ENCODE measurements at places on chromosomes 13 and 19.

DNA sequence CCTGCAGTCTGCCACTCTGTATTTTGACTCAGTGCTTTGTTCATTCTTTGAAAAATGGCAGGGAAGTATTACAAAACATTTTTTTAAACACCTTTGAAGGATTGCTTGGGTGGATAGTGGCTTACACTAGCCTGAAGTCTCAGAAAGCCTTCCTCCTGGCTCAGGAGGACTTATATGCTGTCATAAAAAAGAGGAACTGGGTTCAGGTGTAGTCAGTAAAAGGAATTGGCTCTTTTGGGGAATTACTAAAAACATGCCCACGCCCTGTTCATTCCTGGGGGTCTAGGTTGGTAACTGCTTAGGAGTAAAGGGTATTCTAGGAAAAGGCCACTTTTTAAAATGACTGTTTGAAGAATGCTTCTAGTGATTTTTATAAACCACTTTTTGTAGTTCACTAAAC is 186.9 kb downstream of the SHISA2 start:
- DNase-seq, result no peak

GRCh38 chr19:8569066-8569771 is 8.0 kb downstream of the MYO1F start:
- DNase-seq, result peak; percentile 83

GRCh38 chr13:75480671-75481175 is 1.2 kb downstream of the TBC1D4 start:
- peak; percentile 43 for DNase-seq

DNA sequence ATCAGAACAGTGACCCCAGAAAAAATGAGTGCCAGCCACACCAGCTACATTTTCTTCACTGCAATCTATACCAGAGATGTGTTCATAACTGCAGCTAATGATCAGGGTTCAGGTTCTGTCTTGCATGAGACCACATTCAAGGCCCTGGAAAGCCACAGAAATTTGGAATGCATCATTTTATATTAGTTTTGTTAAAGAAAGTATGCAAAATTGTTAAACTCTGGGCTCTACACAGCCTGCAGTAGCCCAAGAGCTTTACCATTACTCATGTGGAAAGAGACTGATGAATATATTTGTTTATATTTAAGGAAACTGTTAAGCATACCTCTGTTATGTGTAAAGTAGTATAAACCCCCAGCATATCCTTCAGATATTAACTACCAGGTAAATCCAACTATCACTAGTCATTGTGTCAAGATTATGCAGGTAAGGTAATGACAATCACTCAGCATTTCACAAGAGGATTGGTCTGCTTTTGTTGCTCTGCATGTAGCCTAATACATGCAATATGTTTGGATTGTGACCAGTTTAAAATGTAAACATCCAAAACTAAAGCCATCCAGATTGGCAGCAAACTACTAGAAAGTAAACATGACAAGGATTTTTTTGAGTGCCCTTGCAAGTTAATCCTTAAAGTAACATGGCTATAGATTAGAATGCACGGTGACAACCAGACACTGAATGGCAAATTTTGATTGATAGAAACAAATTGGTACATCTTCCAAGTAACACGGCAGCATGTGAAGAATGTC is 429.1 kb upstream of the ARGLU1 start:
- no peak for DNase-seq

- no peak for DNase-seq
Observed at GRCh38 chr13:97438856-97439595, 5.1 kb downstream of the RAP2A start.

GRCh38 chr19:48997972-48998371 is 4.3 kb downstream of the RUVBL2 start:
- peak; percentile 52 for DNase-seq

DNA sequence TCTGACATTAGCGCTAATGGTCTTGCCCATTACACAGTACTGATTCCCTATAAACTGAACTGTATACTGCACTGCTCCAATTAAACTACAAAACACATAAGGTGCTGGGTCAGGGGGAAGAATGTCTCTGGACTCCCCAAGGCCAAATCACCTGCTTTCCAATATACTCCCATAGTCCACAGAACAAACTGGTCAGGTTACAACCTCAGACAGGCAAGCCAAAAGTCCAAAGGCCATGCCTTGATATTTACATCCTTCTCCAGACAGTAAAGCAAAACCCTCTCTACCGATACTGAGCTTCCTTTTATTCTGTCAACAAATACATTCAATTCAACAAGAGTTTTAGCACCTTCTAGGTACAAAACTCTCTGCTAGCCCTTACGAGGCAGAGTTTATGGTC is 8.9 kb downstream of the ZNF541 start:
- DNase-seq, result no peak

DNA sequence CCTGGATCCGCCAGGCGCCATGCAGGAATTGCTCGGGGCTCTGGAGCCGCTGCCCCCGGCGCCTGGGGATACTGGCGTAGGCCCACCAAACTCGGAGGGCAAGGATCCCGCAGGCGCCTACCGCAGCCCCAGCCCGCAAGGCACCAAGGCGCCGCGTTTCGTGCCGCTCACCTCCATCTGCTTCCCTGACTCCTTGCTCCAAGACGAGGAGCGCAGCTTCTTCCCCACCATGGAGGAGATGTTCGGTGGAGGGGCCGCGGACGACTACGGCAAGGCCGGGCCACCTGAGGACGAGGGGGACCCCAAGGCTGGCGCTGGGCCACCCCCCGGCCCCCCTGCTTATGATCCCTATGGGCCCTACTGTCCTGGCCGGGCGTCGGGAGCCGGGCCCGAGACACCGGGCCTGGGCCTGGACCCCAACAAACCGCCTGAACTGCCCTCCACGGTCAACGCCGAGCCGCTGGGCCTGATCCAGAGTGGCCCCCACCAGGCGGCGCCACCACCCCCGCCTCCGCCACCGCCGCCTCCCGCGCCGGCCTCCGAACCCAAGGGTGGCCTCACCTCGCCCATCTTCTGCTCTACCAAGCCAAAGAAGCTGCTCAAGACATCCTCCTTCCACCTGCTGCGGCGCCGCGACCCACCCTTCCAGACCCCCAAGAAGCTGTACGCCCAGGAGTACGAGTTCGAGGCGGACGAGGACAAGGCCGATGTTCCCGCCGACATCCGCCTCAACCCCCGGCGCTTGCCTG is 6.1 kb downstream of the PRR12 start:
- DNase-seq, result no peak

- DNase-seq, result no peak
Observed at GRCh38 chr19:39065928-39066327, 18.2 kb upstream of the ACP7 start.

- no peak for DNase-seq
Observed at GRCh38 chr13:99528547-99528946, 27.3 kb downstream of the TM9SF2 start.

- no peak for DNase-seq
Observed at GRCh38 chr19:49186108-49186507, 28.5 kb downstream of the TRPM4 start.

DNA sequence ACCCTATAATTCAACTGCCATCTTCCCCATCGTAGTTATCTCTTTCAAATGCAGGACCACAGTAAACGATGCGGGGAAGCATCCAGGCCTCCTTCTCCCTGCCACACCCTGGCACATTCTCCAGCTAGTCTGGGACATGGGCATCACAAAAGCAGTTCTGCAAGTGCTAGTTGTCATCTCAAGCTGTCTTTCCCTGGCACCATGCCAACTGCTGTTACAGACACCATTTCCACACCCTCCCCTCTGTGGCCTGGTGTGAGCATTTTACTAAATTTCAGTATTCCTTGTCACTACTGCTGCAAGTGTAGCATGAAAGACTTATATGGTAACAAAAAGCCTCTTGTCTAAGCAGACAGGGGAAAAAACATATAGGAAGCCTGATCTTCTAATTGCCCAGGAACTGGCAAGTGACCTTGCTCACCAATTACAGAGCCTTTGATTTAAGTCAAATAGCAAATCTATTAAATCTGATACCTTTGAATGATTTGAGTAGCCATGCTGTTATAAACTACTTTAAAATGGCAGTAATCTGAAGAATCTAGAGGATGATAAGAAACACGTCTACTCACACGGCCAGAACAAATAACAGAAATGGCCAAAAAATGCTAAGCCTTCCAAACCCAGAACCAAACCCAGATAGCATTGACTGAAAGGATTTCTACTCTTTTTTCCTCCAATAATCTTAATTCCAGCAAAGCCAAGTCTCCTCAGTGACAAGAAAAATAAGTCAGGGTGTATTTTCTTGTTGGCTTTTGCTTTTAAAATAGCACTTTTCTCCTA is 179.0 kb downstream of the NUFIP1 start:
- DNase-seq, result no peak

DNA sequence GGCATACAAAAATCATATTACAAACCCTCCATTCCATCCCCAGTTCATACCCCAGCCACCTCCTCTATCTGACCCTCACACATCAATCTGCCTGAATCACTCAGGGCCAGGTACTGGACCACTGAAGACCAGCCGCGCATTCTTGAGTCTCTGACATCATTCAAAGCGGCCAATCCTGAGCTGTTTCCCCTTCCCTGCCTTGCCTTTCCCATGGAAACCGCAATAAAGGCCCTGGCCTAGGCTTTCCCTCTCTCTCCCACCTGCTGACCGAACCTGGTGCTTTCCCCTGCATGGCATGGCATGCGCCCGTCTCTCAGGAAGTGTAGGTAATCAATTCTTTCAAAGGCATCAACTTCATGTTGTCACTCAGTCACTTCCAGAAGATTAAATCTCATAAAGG is 17.7 kb upstream of the HIF3A start:
- DNase-seq, result no peak

DNA sequence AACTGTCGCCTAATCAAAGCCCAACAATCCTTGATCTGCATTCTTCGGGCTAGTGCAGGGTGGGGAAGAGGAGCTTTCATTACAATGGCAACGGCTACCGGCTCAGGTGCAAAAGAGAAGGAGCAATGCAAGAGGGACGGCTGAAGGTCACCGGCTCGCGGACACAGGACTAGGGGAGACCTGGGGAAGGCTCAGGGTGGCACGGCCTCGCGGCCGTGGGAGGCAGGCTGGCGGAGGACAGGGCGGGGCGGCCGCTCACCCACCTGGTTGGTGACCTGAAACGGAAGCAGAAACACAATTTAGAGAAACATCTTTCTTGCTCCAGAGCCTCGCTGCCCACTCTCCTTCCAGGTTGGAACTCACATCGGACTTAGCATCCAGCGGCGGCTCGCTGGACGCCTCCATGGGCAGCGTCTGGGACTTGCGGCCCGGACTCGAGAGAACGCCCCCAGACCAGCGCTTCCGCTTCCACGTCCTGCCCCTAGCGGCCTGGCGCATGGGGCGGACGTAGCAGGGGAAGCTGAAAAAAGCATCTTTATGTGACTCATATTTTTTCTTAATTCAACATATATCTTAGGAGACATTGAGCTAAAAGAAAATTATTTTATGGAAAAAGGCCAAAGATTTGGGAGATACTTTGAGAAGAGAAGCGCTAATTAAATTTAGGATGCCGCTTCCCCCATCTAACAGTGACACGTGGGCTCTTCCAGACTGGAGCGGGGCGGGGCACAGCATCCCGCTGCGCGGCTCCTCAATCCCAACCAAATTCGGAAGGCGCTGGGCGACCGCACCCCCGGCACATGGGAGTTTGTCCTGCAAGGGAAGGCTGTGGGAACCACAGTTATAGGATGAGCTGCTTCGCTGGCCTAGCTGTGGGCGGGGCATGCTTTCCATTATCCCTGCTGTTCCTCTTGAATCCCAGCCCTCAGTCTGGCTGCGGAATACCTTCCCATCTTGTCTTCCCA is at the start of gene COMMD6:
Gene COMMD6, minus strand, starts transcription at position 441 of the 965 bp plus-strand sequence. Its CDS starts 36 bp downstream, at position 405.
- DNase-seq, result peak; percentile 83

DNA sequence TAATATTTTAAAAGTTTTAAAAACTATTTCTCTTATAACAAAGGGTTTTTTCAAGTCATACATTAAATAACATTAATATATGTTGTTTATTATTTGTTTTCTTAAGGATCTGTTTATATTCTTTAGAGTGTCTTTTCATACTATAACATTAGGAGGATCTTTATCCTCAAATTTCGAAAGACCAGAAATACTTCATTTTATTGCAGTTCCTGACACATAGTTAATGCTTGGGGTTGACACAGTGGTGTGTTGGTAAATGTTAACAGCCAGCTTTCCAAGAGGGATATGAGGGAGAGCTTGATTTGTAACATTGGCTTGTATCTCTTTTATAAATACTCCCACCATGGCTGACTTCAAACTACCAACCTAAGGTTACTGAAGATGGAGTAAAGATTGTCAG is 126.6 kb upstream of the KLF5 start:
- DNase-seq, result no peak

DNA sequence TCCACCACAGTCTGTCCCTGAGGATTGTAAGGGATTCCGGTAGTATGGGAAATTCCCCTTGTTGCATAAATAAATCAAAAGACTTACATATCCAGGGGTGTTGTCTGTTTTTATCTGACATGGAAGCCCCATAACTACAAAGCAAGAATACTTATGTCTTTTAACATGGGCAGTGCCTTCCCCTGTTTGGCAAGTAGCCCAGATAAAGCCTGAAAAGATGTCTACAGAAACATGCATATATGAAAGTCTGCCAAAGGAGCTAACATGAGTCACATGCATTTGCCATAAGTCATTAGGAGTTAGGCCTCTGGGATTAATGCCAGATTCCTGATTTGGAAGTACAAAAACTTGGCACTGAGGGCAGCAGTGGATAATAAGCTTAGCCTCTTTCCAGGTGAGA is 62.1 kb downstream of the ZNF737 start:
- DNase-seq, result no peak

DNA sequence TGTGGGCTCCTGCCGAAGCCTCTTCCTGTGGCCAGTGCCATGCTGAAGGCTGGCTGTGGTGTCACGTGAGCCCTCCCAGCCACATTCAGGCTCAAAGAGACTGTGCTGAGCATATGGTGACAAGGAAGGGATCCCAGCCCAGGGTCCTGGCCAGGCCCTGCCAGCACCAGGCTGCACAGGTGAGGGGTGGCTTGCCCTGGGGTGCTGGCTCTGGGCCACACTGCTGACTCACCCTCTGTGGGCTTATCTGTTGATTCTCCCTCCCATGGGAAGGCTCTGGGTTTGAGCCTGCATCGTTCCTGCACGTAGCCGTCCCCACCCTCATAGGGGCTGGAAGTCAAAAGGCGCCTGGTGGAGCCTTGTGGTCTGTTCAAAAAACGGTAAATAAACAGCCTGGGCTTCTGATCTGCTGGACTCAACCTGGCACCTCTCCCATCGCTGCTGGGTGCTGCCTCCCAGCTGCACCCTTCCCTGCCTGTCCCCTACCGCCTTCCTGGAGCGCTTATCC is 31.1 kb downstream of the DNM2 start:
- no peak for DNase-seq
